ENCODE measurements at places on chromosomes 5 and 9. TPM values are rescaled to one million over a fixed set of nuclear protein-coding genes. Genes with fewer than 3 reads are reported as not detected.

TMEM203 gene
- 52.4 TPM for total RNA-seq

ACTL7A gene
- total RNA-seq: not detected

OSMR gene
- total RNA-seq: 44.3 TPM

PCDHA1 gene
- total RNA-seq: not detected

CLIC3 gene
- 120 TPM for total RNA-seq
